ENCODE measurements at places on chromosomes 7 and 10.

GRCh38 chr10:79206300-79207095 lies 137.7 kb downstream of the ZMIZ1 start:
- no peak for DNase-seq
- no peaks in the 10 kb centered on the region for H3K27me3 ChIP-seq

GRCh38 chr7:123502201-123502600 lies 32.2 kb downstream of the IQUB start:
- no peaks in the 10 kb centered on the region for H3K4me1 ChIP-seq
- H3K36me3 ChIP-seq, result no peaks in the 10 kb centered on the region
- no peaks in the 10 kb centered on the region for H3K27me3 ChIP-seq
- H3K27ac ChIP-seq, result no peak overlapping the region

- H3K27ac ChIP-seq, result no peak overlapping the region
- peaks cover 71% of the 10 kb centered on the region for H3K27me3 ChIP-seq
- no peaks in the 10 kb centered on the region for H3K36me3 ChIP-seq
- H3K4me1 ChIP-seq, result peaks cover 16% of the 10 kb centered on the region
Measured at GRCh38 chr7:155454183-155455112, 3.5 kb upstream of the EN2 start.

DNA sequence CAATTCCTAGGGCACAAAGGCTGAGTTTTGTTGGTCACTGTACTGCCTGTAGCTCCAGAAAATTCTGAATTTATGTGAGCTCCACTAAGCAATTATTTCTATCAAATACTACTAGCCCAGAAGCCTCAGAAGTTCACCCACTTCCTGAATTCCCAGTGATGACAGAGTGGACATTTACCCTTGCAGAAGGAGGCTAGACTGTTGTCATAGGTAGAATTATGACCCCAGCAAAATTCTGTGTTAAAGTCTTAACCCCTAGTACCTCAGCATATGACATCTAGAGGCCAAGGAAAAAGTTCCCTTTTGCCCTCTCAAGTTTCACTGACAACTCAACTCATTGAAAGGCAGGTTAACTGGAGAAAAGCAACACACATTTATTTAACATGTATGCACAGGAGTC lies 78.7 kb upstream of the KMT2E start:
- H3K27ac ChIP-seq, result no peak overlapping the region
- no peak for DNase-seq
- no peaks in the 10 kb centered on the region for H3K4me1 ChIP-seq

- H3K27me3 ChIP-seq, result peaks cover 45% of the 10 kb centered on the region
- H3K4me3 ChIP-seq, result no peak overlapping the region
- peaks cover 23% of the 10 kb centered on the region for H3K4me1 ChIP-seq
- DNase-seq, result no peak
- H3K27ac ChIP-seq, result no peak overlapping the region
Measured at GRCh38 chr7:97025130-97025499, 484 bp upstream of the DLX5 start.
